ENCODE measurements at places on chromosomes 13 and 19.

- no peak for DNase-seq
Measured at GRCh38 chr13:100541897-100542825, 46.4 kb downstream of the GGACT start.

- DNase-seq, result no peak
Measured at GRCh38 chr19:48218997-48219396, 36.7 kb downstream of the CARD8 start.

GRCh38 chr13:31982124-31982523 lies 49.5 kb upstream of the FRY start:
- DNase-seq, result peak; percentile 12

- no peak for DNase-seq
Measured at GRCh38 chr19:31535691-31536460, 186.6 kb upstream of the TSHZ3 start.

GRCh38 chr19:40241809-40242384 lies 15.4 kb upstream of the CCNP start:
- no peak for DNase-seq

GRCh38 chr13:98285317-98285716 lies 108.2 kb upstream of the RNF113B start:
- DNase-seq, result no peak

GRCh38 chr13:83125791-83126190 lies 756.5 kb downstream of the SLITRK1 start:
- DNase-seq, result no peak

DNA sequence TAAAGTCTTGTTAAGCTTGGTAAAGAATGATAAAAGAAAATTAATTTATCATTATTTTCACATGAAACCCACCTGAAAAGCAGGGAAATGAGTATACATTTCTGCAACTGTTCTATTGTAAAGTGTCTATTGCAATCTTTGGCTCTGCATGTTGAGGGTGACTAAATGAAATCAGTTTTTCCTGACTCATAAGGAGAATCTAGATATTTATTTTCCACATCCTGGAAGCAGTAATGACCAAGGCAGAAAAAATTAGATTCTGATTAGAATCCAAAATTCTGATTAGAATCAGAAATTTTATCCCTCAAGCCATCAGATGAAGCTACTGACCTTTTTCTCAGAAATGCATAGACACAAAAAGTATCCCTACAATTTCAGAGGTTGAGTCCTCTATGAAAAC lies 178.4 kb downstream of the MYO16 start:
- DNase-seq, result no peak

GRCh38 chr13:72774019-72774418 lies 7.7 kb downstream of the DIS3 start:
- no peak for DNase-seq

- DNase-seq, result no peak
Measured at GRCh38 chr19:54229146-54229545, 6.3 kb upstream of the LILRB3 start.
